Right ventricle myocardium inferior (tissue), 1 donor: ENCODE measurements at places on chromosomes 6 and 20. TPM values are rescaled to one million over a fixed set of nuclear protein-coding genes. Genes with fewer than 3 reads are reported as not detected.

GRCh38 chr20:20150241-20150640, 97.9 kb downstream of the CFAP61 start:
- DNase-seq = no peak

DNA sequence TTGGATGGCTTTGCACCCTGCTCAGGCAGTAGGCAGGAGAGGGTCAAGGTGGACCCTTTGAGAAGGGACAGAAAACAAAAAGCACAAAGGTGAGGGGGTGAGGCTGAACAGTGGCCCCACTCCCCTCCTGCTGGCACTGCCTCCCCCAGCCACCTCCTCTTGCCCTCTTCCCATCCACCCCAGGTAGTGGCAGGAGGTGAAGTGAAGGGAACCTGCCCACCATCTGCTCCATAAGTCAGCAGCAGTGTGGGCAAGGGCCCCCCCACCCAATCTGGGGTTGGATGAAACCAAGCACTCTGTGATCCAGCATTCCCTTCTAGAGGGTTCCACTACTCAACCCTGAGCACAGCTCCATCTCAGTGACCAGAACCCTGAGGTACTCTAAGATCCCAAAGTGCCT, 26.1 kb upstream of the SLC22A7 start:
- DNase-seq = no peak

DNA sequence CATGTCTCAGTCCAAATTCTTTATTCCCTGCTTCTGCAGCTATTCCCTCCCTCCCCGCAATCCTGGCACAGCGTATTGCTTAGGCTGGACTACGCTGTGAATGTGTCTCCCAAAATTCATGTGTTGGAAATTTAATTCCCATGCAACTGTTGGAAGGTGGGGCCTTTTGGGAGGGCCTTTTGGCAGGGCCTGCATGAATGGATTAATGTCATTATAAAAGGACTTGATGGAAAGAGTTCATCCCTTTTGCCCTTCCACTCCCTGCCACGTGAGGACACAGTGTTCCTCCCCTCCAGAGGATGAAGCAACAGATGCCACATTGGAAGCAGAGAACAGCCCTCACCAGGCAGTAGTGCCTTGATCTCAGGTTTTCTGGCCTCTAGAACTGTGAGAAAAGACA, 20.4 kb upstream of the NOTCH4 start:
- DNase-seq = no peak

- no peak for DNase-seq
These were observed 327.2 kb downstream of the HTR1B start for GRCh38 chr6:77136086-77136485.

MTRF1L gene
- 30.8 TPM for total RNA-seq
